ENCODE measurements at places on chromosomes 6 and 20.

GRCh38 chr6:81938014-81938856 lies 185.8 kb upstream of the TENT5A start:
- peak; percentile 39 for DNase-seq

GRCh38 chr6:39608652-39609345 lies 116.4 kb downstream of the KIF6 start:
- DNase-seq: no peak

DNA sequence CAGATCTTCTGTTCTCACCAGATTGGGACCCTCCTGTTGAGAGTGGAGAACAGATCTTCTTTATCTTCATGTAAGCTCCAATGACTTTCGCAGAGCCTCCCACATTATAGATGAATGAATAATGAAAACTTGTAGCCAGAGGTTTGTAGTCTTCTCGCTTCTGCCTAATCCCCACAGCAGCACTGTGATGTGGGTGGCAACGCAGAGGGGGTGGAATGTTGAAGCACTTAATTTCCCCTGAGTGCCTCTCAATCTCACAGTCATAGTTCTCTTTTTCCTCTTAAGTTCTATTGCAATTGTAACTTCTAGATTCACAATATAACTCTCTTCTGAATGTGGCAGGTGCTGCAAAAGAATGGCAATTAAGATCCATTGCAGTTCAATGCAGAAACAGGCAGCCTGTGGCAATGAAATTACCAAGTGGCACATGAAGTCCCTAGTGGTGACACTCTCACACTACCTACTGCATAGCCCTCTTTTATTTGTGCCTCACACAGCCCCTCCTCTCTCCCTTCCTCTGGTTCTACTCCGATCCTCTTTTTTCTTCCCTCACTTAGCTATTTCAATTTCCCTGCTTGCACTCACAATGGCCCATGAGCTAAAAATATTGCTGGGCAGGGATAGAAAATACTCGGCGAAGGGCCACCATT lies 281.9 kb downstream of the UBE3D start:
- DNase-seq: peak; percentile 5

- no peak for DNase-seq
These were observed 261.4 kb downstream of the ZNF217 start for GRCh38 chr20:53332022-53332837.

DNA sequence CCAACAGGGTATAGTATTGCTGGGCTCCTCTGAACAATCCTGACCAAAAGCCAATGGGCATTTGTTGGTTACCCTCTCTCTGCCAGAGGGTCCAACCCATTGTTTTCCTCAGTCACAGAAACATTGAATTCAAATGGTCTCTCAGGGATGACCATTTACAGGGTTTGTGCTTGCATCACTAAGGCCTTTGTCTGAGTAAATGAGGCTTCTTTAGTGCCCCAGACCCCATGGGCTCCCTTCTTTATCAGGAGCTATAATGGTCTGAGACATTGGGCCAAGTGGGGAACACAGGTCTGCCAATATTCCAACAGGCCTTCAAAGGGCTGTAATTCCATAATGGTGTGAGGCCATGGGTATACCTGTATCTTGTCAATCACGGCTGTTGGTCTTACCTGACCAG lies 27.1 kb downstream of the GSTA2 start:
- no peak for DNase-seq

DNA sequence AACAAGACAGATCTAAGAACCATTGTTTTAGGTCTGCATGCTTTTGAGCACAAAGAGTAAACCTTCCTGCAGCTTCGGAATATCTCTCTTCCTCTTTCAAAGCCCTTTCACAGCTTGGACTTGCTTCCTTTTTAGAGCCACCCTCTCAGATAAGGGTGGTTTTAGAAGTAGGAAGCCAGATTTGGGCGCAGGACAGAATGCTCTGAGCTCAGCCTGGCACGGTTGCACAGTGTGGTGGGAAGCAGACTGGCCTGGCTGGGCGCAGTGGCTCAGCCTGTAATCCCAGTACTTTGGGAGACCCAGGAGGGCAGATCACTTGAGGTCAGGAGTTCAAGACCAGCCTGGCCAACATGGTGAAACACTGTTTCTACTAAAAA lies 35.6 kb upstream of the PNRC1 start:
- no peak for DNase-seq

GRCh38 chr6:38637756-38638155 lies 2.0 kb downstream of the BTBD9 start:
- no peak for DNase-seq

- DNase-seq: no peak
These were observed 18.2 kb upstream of the THBS2 start for GRCh38 chr6:169271877-169272216.

DNA sequence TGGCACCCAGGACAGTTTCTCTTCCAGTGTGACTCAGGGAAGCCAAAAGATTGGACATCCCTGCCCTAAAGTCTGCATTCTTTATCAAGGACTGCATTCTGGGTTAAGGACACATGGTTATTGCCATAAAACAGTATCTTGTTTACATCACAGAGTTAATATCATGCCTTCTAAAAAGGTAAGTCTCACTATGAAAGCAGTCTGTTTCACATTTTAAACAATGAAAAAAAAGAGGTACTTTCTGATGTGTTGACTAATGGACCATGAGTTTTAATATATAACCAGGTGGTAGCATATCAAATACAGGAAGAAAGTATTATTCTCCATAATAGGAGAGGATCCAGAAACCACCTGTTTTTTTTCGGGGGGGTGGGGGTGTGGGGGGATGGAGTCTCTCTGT lies 93.7 kb downstream of the TIAM2 start:
- no peak for DNase-seq

DNA sequence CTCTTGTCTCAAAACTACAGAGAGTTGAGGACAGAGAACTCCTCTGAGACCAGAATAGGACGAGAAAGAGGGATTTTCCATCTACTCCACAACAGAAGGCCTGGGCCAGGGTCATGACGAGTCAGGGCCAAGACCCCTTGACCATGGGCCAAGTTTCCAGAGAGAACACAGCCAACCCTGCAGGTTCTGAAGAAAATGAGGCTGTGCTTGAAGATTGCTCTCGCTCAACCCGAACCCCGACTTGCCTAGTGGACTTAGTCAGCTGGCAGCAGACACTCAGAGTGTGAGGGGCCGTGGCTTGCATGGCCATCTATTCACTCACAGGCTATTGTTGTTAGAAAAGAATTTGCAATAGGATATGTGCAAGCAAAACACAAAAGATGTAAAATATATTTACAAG lies 54.5 kb downstream of the TMEM242 start:
- no peak for DNase-seq

- DNase-seq: peak; percentile 71
These were observed 106.7 kb downstream of the SLX4IP start for GRCh38 chr20:10541668-10542411.

DNA sequence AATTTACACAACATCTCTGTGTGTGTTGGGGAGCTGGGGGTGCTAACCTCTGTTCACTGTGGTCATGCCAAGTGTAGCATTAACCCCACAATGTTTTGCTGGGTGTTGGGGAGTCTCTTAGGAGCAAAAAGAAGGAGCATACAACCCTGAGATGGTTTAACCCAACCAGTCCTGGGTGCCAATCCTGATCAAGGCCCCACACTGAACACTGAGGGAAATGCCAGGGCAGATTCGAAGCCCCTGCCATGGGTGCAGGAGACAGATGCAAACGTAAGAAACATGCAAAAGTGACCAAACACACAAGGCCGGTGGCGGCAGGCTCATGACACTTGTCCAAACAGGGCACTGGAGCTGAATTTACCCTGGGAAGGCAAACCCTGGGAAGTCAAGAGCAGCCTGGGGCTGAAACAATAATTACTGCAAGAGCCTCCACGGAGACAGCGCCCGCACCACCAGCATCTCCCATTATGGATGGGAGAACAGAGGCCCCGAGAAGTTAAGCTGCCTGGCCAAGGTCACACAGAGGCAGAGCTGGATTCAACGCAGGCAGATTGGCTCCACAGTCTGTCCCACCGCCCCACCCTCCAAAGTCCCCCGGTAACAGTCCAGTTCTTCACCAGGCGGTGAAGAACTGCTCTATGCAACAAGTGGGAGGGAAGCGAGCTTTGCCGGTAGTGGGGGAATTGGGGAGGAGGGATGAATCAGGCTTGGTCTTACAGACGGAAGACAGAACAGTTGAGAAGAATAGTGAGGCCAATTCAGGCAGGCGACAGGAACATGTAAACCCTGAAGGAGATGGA lies 8.5 kb downstream of the ACSS1 start:
- DNase-seq: no peak

- no peak for DNase-seq
These were observed 66.0 kb downstream of the BLOC1S5 start for GRCh38 chr6:7998103-7998725.

- no peak for DNase-seq
These were observed 598.3 kb upstream of the HS3ST5 start for GRCh38 chr6:114941078-114941477.

GRCh38 chr6:19976411-19977129 lies 139.4 kb downstream of the ID4 start:
- DNase-seq: no peak

- DNase-seq: no peak
These were observed 81.6 kb downstream of the FAM120B start for GRCh38 chr6:170388113-170388512.

DNA sequence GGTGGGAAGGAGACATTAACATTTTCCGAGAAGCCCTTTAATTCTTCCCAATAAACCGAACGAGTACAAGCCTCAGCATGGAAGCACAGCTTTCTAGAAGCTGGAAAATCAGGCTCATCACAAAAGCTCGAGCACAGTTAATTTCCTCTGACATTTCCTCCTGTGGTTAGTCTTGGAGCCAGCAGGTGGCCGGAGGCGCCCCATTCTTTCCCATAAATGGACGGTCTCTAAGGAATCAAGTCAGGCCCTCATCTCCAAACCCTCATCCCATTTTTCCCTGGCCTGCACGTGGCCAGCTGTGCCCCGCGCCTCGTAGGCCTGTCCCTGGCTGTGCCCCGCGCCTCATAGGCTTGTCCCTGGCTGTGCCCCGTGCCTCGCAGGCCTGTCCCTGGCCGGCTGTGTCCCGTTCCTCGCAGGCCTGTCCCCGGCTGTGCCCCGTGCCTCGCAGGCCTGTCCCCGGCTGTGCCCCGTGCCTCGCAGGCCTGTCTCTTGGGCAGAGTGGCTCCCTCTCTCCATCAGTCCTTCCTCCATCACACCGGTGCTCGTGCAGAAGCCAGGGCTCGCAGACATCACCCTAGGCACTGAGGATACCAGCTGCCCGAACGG lies 19.7 kb upstream of the NTSR1 start:
- DNase-seq: peak; percentile 73

- no peak for DNase-seq
These were observed 78.7 kb downstream of the CDH26 start for GRCh38 chr20:60036746-60037499.

DNA sequence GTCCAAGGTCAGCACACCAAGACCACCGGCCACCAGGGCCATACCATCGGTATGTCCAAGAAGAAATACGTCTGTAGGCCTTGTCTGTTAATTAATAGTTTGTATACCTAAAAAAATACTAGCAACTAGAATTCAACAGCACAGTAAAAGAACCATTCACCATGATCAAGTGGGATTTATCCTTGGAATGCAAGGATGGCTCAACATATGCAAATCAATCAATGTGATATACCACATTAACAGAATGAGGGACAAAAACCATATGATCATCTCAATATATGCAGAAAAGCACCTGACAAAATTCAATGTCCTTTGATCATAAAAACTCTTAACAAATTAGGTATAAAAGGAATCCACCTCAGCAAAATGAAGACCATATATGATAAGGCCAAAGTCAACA lies 24.4 kb downstream of the RPP40 start:
- DNase-seq: no peak

GRCh38 chr6:139099984-139100383 lies 34.9 kb upstream of the HECA start:
- DNase-seq: no peak

GRCh38 chr6:3808759-3809514 lies 40.2 kb upstream of the FAM50B start:
- peak; percentile 79 for DNase-seq

DNA sequence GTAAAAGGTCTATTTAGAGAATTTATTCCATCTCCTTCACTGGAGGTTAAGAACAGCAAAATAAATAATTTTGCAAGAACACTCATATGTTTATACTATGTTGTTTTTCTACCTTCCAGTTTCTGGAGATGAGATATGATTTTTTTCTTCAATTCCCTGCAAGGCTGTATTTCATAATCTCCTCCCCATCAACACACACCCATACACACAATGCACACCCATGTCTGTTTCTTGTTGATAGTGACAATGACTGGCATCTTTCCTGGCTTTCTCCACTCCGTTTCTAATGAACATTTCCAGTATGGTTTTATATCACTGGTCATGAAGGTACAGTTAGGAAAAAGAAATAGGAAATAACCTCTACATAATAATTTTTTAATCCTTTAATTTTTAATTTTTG lies 202.1 kb downstream of the ARHGAP18 start:
- DNase-seq: no peak

GRCh38 chr6:102398788-102399390 lies 1005.4 kb downstream of the GRIK2 start:
- no peak for DNase-seq

DNA sequence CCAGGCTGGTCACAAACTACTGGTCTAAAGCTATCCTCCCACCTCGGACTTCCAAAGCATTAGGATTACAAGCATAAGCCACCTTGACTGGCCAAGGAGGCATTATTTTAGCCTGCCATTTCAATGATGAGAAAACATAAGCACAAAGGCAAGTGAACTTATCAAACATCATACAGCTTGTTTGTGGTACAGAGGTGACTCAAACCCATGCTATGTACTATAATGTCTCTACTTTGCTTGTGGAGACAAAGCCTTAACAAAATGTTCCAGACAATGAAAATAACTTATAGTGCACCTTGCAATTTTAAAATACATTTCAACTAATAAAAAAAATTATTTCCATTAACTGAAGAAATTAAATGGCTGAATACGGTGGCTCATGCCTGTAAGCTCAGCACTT lies 26.2 kb downstream of the HDAC2 start:
- no peak for DNase-seq

GRCh38 chr6:131923356-131923755 lies 27.8 kb downstream of the CCN2 start:
- peak; percentile 68 for DNase-seq

- no peak for DNase-seq
These were observed 13.7 kb downstream of the SPATA2 start for GRCh38 chr20:49901588-49901987.

DNA sequence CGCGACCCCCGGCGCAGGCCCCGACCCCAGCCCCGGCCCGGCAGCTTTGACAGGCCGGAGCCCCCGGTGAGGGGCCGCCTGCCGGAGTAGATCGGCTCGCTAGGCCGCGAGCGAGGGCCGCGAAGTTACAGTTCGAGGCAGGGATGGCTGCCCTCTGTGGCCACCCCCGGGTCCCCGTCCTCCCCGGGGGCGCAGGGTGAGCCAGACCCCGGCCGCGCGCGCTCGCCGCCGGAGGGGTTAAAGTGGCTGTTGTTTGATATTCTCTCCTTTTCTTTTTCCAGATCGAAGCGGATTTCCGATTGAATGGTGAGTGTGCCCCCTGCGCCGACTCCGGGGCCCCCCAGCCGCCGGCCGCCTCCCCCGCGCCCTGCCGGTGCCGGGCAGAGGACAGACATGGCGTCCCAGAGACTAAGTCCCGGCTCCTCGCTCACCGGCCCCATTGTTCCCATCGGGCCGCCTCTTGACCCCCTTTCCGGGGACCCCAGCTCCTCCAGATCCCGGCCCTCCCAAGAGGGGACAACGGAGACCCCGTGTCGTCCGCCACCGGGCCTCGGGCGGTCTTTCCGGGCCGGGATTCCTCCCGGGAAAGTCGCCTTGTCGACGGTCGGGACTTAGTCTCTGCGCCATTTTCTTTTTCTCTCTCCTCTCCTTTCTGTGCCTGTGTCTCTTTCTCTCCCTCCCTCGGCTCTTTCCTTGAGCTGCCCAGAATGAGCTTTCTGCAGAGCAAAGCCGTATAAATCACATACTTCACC lies 704 bp downstream of the TOP1 start:
- DNase-seq: no peak

- DNase-seq: no peak
These were observed 20.0 kb downstream of the FAM209B start for GRCh38 chr20:56552911-56553629.
